ENCODE measurements at places on chromosomes 1 and 21. TPM values are rescaled to one million over a fixed set of nuclear protein-coding genes. Genes with fewer than 3 reads are reported as not detected.

The KCNJ6 gene
- total RNA-seq: 1.4 TPM

The OPRD1 gene
- total RNA-seq: 0.72 TPM

The PROX1 gene
- 3.4 TPM for total RNA-seq

- DNase-seq: no peak
Measured at GRCh38 chr1:204495777-204496176, 1.2 kb upstream of the PIK3C2B start.

DNA sequence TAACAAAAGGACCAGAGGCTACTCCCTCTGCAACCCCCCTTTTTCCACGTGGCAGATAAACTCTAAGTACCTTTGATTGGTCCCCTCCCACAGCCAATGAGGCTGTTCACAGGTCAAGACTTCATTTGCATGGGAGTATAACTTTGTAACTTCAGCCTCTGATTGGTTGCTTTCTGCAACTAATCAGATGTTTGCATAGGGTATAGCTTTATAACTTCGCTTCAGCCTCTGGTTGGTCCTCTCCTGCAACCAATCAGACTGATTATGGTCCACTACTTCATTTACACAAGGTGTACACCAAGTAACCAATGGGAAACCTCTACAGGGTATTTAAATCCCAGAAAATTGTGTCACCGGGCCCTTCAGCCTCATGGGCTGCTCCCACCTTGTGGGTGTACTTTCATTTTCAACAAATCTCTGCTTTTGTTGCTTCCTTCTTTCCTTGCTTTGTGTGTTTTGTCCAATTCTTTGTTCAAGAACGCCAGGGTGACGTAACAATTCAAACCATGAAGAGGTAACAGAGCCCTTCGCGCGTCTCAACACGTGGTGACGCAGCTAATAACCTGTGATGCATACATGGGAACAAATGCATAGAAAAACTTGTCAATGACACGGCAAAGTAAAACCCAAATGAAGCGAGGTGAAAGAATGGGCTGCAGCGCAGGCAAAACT is 47.2 kb downstream of the VPS26C start:
- no peak for DNase-seq

GRCh38 chr1:51265618-51266017 is 29.5 kb downstream of the RNF11 start:
- no peak for DNase-seq

- no peak for DNase-seq
Measured at GRCh38 chr1:219283541-219283940, 109.9 kb downstream of the LYPLAL1 start.

DNA sequence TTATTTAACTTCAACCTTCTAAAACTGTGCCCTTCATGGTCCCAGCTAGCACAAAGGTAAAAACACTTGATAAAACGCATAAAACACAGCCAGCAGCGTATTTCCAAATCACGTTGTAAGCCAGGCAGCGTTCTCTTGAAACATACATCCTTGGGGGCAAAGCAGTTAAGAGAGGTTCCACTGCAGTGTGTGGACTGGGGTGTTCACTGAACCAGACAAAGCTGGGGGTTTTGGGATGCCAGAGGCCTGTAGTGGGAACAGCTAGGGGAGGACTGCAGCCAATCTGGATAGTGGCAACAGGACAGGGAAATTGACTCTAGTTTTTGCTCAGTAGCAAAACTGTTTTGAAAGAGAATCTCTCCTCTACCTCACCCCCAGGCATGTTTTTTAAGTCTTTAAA is 21.5 kb upstream of the ATP5PO start:
- no peak for DNase-seq

- no peak for DNase-seq
Measured at GRCh38 chr1:8879464-8879921, 1.0 kb upstream of the ENO1 start.

GRCh38 chr1:156162430-156163037 is 9.1 kb downstream of the SEMA4A start:
- DNase-seq: peak; percentile 64

DNA sequence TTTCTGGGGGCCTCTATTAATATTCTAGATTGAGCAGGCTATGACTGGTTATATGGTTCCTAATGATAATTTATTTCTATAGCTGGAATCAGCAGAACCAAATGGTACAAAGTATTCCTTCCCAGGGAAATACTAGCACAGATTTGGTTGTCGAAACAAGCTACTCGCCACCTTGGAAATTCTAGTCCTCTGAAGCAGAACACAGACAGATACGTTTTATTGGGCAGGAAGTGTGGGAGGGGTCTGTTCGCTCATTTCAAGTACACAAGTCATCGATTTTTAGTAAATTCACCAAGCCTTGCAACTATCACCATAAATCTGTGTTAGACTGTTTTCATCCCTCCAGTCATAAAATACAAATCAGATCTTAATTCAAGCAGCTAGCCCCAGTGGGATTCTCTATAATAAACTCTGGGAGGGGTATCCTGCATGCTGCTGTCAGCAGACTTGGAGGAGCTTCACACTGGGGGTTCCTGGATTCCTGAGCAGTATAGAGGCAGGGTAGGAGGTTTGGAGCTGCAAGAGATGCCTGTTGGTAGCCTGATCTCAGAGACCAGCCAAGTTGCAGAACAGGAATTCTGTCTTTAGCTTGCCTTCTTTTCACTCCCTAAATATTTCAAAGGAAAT is 9.8 kb upstream of the GPR137B start:
- no peak for DNase-seq

DNA sequence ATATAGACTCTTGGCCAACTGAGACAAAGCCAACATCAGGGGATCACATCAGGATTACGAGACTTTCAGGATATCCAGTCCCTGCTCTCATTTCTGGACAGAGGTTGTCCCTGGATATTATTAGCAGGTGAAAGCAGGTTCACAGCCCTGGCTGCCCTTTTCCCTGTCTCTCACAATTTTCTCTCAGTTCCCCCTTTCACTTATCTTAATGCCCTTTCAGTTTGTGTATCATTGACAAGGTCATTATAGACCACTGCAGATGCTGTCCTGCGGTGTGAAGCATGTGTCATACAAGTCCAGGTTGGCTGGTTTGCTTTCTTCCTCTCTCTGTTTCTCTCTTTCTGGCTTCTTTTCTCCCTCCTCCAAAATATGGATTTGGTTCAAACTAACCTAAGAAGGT is 2.1 kb upstream of the KLHDC9 start:
- DNase-seq: no peak

DNA sequence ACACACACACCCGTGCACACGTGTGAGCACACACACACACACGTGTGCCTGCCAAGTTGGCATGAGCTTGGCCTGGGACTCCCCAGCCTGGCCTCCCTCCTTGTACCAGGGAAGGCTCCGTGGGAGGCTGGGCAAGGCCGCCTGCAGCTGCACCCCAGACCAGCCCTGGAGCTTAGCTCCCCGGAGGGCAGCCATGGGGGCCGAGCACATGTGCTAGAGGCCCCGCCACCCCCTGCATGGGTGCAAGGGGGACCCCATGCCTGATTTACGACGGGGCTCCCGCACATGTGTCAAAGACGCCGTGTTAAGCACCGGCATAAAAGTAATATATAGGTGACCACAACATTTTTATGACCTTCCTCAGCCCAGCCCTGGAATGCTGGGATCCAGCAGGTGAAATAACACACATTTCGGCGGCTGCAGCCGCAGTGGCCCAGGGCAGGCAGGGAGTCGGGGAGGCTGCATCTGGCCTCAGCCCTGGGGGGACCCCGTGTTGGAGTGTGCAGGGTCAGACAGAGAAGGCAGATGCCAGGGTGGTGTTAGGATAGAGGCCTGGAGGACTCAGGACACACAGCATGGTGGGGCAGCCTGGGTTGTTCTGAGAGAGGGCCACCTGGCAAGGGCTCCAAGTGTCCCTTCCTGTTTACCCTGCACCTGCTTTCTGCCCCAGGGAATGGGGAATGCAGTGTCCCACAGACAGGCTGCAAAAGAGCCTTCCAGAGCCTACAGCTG is 56.3 kb downstream of the WNT9A start:
- no peak for DNase-seq
